GM04504 (cell line): ENCODE measurements at places on chromosomes 11 and 22.

DNA sequence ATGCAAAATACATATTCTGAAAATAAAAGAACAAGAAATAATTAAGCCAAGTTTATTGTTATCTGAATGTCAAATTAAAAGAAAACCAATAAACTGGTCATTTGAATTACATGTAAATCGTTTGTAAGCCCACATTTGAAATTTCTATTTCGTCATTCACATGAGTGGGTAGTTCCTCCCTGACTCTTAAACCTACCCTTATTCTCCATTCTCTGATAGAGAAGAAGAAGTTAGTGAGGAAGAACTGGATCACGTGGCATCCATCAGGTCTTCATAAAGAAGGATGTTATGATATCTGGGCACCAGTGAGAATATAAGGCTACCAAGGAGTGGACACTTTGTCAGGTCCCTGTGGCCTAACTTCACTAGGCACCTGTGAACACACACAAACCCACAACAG, 328.1 kb downstream of the OPCML start:
- no peak for DNase-seq

DNA sequence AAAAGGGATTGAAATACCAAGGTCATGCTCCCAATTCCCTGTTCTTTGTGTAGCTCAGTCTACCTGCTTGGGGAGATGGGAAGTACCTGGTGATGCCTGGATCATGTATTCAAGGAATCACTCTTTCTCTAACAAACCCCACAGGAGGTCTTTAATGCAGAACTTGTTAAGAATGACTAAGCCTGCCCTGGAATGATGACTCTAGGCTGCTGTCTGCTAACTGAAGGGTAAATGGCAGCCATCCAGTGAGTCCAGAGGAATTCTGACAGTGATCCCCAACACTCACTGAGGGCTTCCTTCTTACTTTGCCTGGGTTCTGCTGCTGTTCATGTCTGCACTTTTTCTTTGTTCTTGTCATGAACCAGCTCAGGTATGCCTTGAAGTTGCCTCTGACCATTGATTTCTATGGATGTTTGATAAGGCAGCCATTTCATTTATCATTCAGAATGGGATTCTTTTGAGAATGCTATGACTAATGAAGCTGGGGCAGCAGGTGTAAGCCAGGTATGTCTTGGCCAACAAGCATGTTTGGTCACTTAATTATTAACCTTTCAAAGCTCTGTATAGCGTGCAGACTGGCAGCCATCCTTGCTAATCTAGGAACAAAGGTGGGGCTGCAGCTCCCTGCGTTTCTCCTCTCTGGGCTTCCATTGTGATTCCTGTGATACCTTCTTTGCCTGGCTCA, 11.4 kb downstream of the PRSS23 start:
- DNase-seq = no peak

- DNase-seq = no peak
These were observed 55.2 kb downstream of the ST3GAL4 start for GRCh38 chr11:126410649-126411048.

DNA sequence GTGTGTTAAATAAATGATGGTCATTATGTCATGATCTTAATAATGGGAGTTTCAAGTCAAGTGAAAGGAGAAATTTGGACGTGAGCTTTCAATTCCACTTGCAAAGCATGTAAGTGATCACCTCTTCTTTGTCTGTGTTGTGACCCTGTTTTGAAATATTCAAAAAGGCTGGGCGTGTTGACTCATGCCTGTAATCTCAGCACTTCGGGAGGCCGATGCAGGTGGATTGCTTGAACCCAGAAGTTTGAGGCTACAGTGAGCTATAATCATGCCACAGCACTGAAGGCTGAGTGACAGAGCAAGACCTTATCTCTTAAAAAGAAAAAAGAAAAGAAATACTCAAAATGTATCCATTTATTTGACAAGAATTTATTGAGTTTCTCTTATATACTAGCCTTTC, 32.9 kb upstream of the EED start:
- no peak for DNase-seq

- no peak for DNase-seq
These were observed 50.3 kb downstream of the ARRB1 start for GRCh38 chr11:75301131-75301530.

DNA sequence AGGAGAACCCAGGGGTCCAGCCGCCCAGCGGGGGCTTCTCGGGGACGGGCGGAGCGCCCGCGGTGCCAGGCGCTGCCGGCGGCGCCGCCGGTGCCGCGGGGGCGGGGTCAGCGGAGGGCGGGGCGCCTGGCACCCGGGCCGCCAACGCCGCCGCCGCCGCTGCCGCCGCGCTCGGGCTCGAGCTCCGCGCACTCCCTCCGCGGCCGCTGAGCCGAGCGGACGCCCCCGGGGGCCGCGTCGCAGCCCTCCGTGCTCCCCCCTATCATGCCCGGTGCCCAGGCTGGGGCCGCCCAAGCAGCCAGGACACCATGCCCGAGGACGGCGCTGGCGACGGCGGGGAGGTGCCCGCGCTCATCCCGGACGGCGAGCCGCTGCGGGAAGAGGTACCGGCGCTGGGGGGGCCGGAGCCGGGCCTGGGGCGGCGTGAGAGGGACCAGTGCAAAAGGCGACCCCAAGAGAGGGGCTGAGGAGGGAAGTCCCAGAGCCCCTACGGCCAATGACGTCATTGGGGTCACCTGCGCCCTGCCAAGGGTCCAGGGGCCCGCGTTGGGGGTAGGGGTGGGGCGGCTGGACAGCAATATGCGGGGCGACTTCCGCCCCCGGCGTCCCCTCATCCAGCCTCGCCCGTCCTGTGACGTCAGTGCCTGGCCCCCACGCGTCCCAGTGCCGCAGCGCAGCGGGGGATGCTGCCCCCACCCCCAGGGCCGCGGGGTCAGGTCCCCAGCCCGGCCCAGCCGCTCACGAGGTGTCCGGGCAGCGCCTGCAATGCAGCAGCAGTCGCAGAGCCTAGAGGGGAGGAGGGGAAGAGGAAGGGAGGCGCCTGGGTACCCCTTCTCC, at the start of gene TMEM151A:
TMEM151A (plus strand) TSS at position 189 of the 837 bp plus-strand sequence; CDS start at position 309, 120 bp downstream.
- no peak for DNase-seq

- no peak for DNase-seq
These were observed 454.6 kb downstream of the SOX6 start for GRCh38 chr11:15901790-15902189.

GRCh38 chr11:7600205-7600775, 73.0 kb downstream of the CYB5R2 start:
- peak; percentile 71 for DNase-seq

- DNase-seq = no peak
These were observed 709.3 kb upstream of the CCDC179 start for GRCh38 chr11:23569547-23569946.

GRCh38 chr22:45917146-45917545, 59.8 kb downstream of the WNT7B start:
- no peak for DNase-seq

DNA sequence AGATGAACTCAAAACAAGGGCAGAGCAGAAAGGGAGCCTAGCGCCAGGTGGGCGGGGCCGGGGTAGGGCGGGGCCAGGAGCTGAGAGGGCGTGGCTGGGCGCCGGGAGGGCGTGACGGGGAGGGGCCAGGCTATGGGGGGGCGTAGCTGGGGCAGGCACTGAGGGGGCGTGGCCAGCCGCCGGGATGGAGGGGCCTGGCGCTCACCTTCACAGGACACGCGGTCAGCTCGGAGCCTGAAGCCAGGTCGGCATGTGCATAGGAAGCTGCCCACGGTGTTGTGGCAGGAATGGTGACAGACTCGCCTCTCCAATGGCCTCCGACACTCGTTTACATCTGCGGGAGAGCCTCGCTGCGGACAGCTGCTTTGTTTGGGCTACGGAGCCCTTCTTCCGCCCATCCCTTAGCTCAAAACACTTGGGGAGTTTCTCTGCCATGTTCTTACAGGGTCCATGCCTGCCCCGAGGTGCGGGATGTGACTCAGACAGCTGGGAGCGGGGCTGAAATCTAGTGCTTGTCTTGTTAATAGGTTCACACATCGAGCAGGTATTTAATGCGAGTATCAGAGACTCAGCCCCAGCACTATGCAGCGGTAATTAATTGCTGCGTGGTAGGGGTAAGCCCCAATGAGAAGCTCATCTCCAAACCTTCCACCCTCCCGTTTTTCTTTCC, 13.4 kb downstream of the VWCE start:
- no peak for DNase-seq

GRCh38 chr11:30653606-30654005, 67.5 kb upstream of the MPPED2 start:
- DNase-seq = no peak

DNA sequence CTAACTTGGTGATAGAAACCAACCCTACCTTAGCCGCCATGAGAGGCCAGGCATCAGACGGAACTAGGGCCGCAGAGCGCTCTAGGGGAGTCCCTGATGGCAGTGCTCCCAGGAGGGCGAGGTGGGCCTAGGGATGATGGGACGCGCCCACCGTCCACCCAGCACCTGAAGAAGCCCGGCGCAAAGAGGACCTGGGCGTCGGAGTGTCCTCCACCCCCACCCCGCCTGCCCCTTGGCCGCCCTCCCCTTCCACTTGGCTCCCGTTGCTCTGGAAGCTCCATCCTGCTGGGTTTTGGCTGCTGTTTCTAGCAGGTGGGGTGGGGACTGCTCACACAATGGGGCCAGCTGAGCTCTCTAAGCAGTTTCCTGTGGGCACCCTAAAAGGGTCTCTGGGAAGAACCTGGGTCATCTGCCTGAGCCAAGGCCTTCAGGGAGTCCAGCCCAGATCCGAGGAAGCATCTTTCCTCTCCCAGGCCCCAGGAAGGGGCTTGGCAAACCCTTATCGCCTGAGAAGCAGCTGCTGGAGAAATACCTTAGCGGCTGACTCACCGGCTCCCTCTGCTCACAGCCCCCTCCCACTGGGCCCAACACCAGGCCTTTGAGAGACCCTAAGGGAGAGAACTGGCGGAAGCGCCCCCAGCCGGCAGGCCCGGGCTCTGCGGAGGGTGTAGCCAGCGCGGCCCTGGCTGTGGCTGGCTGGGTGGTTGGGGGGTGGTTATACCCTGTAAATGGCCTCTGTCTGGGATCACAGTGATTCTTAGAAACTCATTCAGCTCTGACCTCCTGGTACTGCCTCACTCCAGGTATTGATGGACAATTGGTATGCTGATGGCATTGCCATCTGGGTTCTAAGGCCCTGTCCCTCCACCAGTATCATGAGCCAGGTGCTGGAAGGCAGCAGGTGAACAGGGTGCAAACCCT, 19.3 kb downstream of the CREB3L1 start:
- DNase-seq = peak; percentile 73

DNA sequence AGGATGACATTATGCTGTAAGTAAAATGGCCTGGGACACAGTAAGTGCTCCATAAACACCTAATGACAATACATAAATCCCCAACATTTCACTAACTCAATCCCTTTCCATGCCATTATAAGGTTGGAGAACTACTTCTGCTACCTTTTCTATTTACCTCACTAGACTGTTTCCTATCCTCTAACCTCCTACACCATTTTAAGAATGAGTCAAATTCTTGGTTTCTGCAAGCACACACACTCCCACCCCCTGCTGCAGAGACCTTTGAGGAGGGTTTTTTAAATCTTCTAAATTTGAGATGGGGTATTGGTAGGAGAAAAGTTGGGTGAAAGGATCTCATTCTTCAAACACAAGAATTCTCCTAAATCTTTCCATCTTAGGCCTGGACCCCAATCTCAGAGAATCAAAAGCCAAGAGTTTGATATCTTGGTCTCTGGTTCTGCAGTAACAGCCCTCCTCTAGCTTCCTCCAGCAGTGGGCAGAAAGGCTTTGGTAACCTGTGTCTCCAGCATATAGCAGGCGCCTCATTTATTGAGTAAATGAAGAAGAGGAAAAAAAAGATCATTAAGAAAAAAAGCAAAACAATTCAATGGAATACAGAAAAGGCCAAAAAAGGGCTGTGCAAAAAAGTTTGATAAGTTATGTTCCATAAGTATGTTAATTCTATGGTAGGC, 42.3 kb downstream of the SYTL2 start:
- DNase-seq = no peak

DNA sequence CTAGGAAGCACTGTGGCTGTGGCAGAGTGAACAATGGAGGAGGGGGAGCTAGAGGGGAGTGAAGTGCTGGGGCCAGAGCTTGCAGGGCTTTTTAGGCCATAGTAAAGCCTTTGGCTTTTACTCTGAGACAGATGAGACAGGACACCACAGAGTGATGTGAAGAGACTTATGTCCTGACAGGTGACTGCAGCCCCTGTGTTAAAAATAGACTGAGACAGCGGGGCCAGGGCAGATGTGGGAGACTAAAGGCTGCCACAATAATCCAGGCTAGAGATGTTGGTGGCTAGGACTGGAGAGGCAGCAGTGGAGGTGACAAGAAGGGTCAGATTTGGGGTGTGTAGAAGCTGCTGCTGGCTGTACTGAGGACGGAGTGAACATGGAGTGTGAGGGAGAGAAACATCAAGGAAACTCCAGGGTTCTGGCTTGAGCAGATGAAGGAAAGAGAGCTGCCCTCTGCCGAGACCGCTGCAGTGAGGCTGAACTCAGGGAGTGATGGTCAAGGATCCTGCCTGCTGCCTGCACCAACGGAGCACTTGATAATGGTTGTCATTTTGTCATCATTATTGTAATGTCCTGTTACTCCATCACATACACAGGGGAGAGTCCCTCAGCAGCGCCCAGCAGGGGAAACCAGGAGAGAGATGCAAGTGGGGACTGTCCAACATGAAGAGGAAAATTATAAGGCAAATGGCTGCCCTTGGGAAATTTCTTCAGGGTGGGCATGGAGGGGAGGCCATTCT, 27.4 kb downstream of the SLC43A1 start:
- DNase-seq = no peak

DNA sequence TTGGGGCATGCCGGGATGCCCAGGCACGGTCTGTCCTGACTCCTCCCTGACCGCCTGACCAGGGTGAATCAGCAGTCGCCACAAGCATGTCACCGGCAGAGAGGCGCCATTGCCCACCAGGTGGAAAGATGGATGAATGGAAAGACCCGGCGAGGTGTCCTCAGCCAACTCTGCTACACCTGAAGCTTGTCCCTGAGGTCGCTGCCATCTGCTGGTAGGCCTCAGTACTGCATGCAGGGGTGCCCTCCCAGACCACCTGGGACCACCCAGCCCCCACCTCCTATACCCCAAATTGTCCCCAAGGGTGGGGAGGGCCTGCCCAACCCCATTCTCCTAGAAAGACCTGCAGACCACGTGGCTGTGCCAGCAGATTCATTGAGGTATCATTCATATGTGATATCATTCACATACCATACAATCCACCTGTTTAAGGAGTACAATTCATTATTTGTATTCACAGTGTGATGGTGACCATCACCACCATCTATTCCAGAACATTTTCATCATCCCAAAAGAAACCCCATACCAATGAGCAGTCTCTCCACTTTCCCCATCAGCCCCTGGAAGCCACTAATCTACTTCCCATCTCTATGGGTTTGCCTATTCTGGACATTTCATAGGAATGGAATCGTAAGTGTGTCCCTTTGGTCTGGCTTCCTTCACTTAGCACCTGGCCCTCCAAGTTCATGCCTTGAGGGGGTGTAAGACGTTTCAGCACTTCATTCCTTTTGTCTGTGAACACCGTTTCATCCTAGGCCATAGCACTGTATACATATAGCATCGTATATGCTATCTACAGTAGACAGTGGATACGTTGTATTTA, 17.5 kb downstream of the FGF3 start:
- no peak for DNase-seq
